Tibial artery (tissue), 4 donors: ENCODE measurements at places on chromosomes 11 and 22.

DNA sequence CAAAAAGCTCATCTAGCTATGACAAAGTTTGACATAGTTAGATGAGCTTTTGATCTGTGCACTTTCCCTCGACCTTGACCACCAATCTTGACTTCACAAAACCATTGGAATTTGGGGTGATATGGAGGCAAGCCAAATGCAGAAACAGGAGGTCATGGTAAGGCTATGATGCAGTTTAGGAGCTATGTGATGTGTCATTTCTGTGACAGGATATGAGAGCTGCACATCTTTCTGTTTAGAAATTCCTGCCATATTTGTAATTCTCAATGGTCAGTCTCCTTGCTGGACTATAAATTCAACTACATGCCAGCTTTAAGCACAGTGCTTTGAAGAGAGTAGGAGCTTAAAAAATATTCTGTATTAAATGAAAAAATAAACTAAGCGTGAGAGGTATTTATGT lies 12.9 kb downstream of the OR51B6 start:
- DNase-seq, result no peak

- no peak for DNase-seq
Observed at GRCh38 chr11:126265811-126266210, 2.9 kb downstream of the SRPRA start.

DNA sequence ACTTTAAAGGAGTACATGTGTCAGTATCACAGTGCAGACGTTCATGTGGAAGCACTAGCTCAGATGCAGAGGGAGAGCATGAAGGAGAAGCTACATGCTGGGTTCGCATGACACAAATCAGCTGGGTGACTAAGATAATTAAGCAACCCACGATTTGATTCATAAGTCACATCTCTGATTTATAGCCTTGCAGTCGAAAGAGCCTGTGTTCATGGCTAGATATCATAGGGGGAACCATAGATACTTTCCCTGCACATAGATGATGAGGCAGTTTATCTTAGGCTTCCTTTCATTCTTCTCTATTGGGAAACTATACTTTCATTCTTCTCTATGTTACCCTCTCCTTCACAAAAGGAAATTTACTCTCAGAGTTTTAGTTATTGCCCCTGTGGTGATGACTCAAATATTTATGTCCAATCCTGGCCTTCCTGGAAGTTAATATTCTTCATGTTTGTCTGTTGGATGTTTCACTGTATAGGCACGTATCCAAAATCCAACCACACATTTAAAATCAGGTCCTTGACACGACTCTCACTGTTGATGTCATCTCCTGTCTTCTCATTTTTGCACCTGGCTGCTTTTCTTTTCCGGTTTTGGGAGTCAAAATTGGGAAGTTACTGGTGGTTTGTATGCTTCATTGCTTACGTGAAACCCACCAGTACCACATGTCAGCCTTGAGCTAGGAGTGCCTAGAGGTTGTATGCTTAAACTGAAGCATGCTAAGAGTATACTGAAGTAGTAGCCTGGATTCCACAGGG lies 56.3 kb upstream of the SLC5A12 start:
- DNase-seq, result no peak

DNA sequence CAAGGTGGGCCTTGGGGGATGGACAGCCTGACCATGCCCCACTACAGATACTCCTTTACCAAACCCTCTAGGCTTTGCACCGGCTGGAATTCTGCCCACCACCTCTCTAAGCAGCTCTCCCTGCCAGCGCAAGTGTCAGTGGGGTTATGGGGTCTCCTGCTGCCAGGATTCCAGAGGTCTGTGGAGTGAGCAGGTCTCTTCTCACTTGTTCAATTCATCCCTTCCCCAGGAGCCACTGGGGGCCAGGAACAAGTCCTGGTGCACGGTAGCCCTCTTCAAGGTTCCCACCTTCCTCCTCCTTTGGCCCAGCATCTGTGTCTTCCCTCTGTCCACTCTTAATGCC lies 30.5 kb downstream of the CCDC15 start:
- DNase-seq, result no peak

DNA sequence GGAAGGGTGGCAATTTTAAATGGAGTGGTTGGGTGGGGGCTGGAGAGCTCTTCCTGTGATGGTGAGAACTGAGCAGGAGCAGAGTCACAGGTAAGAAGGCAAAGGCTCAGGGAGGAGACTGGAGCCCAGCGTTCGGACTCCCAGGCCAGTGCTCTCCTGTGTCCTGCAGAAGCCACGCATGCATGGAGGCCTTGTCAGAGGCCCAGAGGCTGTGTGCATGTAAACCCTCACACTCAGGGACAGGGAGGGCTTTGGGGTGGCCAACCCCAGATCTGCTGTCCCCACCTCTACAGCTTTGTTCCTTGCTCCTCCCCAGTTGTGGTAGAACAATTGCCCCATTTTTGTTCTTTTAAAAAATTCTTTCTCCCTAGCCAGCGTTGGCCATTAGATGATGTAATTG lies 130.4 kb upstream of the PARVA start:
- no peak for DNase-seq

- peak; percentile 80 for DNase-seq
Observed at GRCh38 chr11:5596607-5597201, at the start of gene TRIM6. Gene TRIM6, plus strand, starts transcription at chr11:5596637. Its CDS starts 261 bp downstream, at chr11:5596898.

GRCh38 chr11:116731097-116731761 lies 41.6 kb downstream of the BUD13 start:
- DNase-seq, result peak; percentile 49

- DNase-seq, result no peak
Observed at GRCh38 chr22:46663001-46663400, 42.8 kb downstream of the GRAMD4 start.

DNA sequence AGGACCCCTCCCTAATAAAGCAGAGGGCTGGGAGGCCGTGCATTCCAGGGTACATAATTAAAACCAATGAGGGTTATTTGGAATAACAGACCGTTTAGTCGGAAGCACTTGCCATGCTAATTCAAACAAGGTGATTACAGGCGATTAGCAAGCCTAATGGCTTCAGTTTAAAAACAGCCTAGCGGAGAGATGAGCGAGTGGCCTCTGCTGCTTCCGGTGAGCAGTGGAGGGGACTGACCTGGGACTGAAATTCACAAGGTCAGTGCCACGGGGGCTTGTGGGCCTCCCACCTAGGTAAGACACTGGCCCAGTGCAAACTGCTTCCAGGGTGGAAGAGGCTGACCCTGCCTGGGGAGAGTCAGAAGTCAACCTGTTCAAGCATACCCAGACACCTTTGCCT lies 56.8 kb upstream of the ALX4 start:
- no peak for DNase-seq

GRCh38 chr11:66676931-66677598 lies 622 bp downstream of the RBM4B start:
- DNase-seq, result no peak

DNA sequence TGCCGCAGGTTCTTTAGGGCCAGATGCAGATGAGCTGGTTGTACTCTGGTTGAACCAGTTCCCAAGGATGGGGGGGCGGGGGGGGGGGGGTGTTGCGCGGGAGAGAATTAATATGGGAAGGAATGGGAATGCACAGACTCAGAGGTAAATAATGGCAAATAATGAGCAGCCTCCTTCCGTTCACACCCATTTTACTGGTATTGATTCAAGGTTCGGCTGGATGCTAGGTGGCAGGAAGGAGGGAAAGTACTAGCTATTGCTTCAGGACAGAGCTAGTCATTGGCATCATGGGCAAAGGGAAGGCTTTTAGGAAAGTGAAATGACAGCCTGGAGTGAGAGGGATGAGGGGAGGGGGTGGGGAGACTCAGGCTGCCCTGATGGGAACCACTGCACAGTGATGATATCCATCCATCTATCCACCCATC lies at the start of gene VSTM5:
Gene VSTM5, minus strand, starts transcription at position 25 of the 425 bp plus-strand sequence. CDS start 116 bp downstream, outside the sequence.
- no peak for DNase-seq

- no peak for DNase-seq
Observed at GRCh38 chr11:14499178-14499559, 442 bp downstream of the COPB1 start.

DNA sequence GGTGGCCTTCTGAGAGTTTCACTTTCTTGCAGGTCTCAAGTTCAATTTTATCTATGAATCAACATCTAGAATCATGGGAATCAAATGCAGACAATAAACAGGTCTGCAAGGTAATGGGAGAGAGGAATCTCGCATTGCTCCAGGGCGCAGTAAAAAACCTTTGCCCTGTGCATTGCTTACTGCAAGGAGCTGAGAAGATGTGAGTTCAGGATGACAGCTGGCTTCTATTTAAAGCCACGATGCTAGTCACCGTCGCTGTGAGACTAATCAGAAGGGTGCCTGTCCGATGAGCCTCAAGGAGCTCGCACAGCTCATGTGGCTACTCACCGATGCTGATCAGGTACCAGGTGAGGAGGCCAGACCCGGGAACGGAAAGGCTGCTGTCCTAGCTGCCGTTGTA lies 30.2 kb upstream of the APOA1 start:
- no peak for DNase-seq

- no peak for DNase-seq
Observed at GRCh38 chr22:37275134-37275533, 7.2 kb upstream of the CYTH4 start.

GRCh38 chr11:60085909-60086308 lies 2.6 kb upstream of the MS4A2 start:
- DNase-seq, result no peak

GRCh38 chr11:111306321-111306720 lies 8.0 kb downstream of the POU2AF3 start:
- no peak for DNase-seq

DNA sequence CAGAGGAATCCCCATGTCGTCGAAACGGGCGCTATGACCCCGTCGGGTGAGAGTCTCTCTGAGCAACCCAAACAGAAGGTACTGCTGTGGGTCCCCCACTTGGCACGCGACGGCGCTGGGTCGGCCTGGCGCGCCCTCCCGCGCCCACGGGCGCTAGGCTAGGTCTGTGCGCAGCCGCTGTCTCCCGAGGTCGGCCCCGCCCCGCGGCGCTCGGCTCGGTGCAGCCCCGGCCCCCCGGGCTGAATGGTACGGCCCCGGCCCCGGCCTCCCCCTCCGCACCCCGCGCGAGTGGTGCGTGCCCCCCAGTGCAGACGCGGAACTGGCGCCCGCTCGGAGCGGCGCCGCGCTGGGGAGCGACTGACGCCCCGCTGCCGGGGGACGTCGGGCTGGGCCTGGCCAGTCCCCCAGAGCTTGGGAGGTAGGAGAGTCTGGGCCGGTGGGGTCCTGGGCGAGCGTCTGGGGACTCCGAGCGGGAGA lies at the start of gene MADD:
Gene MADD, plus strand, starts transcription at position 305 of the 477 bp plus-strand sequence.
- DNase-seq, result peak; percentile 86

DNA sequence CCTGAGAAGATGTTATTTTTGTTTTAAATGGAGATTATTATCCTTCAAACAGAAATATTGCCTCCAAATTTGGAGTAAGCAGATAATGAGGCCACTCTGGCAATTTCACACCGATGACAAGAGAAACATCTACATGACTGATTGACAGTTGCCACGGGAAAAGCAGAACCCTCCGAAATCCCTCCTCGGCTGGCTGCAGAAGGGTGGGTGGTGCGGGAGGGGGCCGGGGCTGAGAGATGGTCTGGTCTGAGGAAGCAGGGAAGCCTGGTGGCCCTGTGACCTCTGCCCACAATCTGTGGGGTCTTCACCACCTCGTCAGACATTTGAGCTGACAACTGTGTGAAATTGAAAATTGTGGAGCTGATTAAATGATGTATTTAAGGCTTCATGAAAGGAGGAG lies 503.2 kb downstream of the MN1 start:
- DNase-seq, result no peak

DNA sequence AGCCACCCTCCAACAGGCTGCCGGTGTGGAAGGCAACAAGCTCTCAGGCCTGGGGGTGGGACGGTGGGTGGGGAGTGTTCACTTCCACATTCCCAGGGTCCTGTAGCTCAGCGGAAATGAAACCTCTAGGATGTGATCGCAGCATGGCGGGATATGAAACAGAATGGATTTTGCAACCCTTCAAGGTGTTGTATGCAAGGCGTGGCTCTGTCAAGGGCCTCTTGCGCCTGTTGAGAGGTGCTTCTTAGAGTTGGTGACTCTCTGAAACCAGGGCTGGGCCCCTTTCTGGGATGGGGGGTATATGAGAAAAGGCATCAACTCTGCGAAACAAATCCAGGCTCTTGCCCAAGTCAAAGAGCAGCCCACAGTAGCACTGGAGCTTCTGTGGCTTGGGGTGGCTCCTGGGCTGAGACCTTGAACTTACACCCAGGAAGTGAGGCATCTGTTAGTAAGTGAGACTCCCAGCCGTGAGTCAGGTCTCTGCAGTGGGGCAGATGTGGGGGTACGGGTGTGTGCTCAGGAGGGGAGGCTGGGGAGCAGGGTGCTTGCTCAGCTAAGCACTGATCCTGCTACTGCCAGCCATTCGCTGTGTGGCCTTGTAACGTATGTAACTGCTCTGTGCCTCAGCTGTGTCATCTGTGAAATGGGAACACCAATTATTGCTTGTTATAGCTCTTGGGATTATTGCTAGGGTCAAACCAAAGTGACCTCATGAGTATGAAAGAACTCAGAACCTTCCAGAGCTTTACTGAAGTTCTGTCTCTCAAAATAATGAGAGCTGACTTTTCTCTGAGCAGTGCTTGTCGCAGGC lies 28.3 kb downstream of the NECTIN1 start:
- DNase-seq, result no peak

DNA sequence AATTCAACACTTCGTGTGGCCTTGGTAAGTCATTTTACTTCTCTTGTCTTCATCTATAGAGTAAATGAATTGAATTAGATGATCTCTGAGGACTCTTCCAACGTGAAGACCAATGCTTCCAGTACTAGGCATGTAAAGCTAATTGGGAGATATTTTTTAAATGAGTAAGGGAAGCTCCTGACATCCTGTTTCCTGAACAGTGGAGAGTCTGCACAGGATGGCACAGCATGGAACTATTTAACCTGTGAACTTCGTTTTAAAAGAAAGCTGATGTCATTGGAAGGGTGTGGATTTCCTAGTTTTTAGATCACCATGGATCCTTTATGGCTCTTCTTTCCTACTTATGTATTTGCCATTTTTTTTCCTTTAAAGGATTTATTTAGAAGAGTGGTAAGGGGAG lies 48.4 kb upstream of the HSD17B12 start:
- DNase-seq, result no peak

DNA sequence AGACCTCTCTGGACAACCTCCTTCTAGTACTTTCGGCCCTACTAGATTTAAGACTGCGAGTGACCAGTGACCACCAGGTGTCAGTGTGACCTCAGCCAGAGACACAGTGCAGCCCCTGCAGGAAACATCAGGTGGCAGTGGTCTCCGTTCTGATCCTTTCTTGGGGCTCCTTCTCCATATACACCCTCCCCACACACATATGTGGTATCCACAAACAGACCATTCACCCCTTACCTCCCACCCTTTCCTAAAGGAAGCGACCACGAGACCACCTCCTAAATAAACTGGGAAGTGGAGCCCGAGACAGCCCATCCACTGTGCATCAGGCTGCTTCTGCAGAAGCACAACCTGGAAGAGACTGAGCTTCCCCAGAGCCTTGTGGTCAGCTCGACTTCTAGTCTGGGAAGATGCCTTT lies 38.5 kb upstream of the CYP2D6 start:
- DNase-seq, result no peak
